T-helper 1 cell (primary cell): ENCODE measurements at places on chromosomes 3 and 15.

- no peak for DNase-seq
Observed at GRCh38 chr3:145015253-145015652, 1043.6 kb downstream of the DIPK2A start.

DNA sequence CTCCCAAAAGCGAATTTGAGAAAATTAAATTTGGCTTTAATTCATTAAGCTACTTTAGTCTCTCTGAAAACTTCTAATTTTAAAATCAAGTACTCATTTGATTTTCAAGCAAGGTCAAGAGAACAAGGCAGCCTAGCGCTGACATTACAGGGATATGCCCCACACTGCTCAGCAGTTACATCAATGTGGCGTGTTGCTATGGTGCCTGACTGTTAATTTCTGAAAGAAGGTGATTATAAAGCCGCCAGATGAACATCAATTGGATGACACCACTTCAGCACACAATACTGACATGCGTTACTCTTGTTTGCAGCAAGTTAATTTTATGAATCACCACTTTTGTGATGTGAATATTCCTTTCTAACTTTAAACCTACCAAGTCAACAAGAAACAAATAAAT lies 284.4 kb downstream of the FOXP1 start:
- DNase-seq: no peak

DNA sequence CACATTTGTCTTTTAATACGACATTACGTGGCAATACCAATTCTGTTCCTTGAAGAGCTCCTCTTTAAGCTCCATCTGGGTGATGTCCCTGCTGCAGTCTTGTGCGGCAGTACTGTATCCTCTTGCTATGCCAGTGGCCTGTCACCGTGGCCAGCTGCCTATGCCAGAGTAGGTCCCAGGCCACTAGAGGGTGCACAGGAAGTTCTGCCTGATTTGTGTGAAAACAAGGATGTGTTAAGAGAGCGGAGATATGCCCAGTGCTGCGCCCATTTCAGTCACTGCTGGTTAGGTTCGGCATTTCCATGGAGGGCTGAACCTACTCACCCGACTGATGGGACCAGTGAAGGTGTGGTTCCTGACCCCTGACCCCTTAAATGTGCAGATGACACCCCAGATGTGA lies 25.2 kb downstream of the NIPA1 start:
- DNase-seq: no peak

GRCh38 chr15:41278319-41278718 lies 47.3 kb downstream of the CHP1 start:
- no peak for DNase-seq

- DNase-seq: peak; percentile 88
Observed at GRCh38 chr3:14377838-14378169, 24.6 kb upstream of the SLC6A6 start.

- DNase-seq: no peak
Observed at GRCh38 chr3:167885277-167885676, 149.8 kb downstream of the SERPINI1 start.

DNA sequence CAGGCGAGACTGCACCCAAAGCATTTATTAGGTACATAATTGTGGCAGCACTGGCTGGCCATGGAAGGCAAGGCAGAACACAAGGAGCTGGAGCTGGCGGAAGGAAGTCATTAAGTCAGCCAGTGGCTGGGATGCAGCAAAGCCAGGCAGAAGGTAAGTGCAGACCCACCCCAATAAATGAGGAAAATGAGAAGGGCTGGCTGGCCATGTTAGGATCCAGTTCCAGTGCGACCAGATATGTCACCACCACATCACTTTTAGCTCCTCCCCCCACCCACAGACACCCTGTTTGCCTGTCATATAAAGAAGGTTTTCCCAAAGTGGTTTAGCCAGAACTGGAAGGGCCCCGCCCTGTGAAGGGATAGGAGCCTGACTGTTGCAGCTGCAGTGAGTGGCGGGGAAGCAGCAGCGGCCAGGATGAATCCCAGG lies at the start of gene FURIN:
Gene FURIN, plus strand, starts transcription at position 328 of the 429 bp plus-strand sequence. CDS start 7,153 bp downstream, outside the sequence.
- DNase-seq: no peak

DNA sequence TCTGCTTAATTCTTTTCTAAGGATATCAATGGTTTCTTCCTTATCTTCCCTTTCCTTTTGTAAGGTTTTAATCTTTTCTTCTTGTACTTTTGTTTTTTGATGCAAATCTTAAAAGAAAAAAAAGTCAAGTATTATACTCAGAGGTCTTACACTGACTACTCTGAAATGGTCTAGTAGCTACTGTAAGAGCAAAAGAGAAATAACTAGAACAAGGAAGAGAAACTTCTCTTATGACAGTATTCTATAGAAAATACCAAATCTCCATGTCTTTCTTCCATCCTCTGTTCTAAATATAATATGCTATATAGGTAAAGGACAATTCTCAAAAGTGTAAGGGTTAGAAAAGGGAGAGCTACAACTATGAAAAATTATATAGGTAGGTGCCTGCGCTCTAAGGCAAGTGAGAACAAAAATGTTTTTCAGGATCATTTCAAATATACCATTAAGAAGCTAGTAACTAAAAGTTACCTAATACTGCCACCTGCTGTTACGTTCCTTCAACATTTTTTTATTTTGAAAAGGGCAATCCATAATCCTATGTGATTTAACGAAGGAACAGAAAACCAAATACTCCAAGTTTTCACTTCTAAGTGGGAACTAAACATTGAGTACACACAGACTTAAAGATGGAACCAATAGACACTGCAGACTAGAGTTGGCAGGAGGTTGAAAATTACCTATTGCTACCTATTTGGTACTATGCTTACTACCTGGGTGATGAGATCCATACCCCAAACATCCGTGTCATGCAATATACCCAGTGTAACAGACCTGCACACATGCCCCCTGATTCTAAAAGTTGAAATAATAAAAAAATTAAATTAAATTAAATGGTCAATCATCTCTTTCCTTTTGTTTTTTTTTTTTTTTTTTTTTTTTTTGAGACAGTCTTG lies 36.7 kb downstream of the CIP2A start:
- no peak for DNase-seq
